ENCODE measurements at places on chromosomes 7 and 10.

GRCh38 chr7:128349466-128349825 is 5.7 kb upstream of the RBM28 start:
- no peak for DNase-seq

- no peak for DNase-seq
Observed at GRCh38 chr7:102125127-102125596, 161.5 kb upstream of the SH2B2 start.

DNA sequence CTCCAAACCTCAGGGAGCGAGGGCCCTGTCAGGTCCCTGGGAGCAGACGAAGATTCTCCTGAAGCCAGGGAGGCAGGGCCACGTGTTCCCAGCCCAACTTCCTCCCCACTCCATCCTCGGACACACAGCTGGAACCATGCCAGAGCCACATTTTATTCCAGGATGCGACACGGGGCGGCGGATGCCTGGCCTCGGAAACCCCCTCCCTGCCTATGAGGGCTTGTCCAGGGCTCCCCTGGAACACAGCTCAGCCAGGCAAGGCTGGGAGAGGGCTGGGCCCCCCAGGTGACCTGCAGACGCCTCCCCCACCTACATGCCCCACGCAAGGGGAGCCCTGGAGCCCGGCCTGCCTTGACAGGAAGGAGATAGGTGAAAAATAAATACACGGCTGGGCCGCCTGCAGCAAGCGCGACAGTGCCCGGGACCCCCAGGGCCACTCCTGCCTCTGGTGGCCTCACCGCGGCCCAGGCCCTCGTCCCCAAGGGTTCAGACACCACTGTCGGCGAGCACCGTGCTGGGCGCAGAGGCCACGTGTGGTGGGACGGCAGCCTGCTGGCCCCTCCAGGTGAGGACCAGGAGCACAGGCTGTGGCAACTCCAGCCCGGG is 21.5 kb downstream of the GET4 start:
- DNase-seq: no peak

- DNase-seq: no peak
Observed at GRCh38 chr7:151508991-151509390, 10.7 kb downstream of the RHEB start.

DNA sequence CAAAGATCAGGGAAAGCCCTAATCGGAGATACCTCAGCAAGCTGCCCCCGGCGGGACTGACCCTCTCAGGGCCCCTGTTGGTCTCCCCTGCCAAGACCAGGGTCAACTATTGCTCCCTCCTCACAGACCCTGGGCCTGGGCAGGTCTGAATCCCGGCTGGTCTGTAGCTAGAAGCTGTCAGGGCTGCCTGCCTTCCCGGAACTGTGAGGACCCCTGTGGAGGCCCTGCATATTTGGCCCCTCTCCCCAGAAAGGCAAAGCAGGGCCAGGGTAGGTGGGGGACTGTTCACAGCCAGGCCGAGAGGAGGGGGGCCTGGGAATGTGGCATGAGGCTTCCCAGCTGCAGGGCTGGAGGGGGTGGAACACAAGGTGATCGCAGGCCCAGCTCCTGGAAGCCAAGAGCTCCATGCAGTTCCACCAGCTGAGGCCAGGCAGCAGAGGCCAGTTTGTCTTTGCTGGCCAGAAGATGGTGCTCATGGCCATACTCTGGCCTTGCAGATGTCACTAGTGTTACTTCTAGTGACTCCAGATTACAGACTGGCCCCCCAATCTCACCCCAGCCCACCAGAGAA is 24.1 kb downstream of the TBATA start:
- DNase-seq: no peak

DNA sequence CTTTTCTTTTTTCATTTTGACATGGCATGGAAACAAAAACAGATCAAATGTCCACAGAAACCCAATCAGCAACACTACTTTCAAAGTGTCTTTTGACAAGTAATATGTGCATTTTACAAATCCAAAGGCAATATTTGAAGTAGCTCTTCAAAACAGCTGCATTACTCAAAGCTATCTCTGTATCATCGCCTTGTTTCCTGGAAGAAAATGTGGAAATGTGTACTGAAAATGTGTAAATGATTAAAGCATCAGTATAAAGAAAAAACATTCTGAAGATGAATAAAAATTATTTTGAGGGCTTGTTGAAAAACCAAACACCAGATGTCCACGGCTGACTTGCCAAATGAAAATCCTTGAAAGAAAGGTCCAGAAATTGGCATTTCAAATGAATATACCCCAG is 16.5 kb upstream of the ITGB8 start:
- DNase-seq: no peak

DNA sequence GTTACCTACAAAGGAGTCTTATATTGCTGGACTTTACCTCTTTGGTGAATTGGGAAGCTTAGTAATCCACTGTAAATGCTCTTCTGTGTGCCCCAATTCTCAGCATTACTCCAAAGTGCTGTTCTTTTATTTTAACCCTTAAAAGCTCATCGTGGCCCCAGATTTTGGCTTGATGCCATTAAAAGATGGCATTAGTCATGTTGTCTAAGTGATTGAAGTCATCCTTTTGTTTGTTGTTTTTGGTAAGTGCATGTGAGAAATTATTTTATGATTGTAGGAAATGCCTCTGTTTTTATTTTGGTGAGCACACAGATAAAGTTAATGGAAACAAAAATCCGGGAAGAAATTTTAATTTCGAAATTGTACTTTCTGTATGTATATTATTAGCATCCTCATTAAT is 82.5 kb upstream of the GATA3 start:
- no peak for DNase-seq

GRCh38 chr7:42617071-42617765 is 294.7 kb downstream of the C7orf25 start:
- no peak for DNase-seq

GRCh38 chr7:151925446-151926335 is 30.6 kb upstream of the GALNTL5 start:
- peak; percentile 54 for DNase-seq

- DNase-seq: no peak
Observed at GRCh38 chr10:14087566-14087965, 243.2 kb downstream of the FRMD4A start.

GRCh38 chr7:141012044-141012685 is 2.6 kb downstream of the MRPS33 start:
- DNase-seq: peak; percentile 38

- DNase-seq: no peak
Observed at GRCh38 chr10:17883621-17884020, 68.1 kb upstream of the SLC39A12 start.

- DNase-seq: no peak
Observed at GRCh38 chr10:97713339-97713825, at the start of gene MARVELD1. MARVELD1 (plus strand) TSS chr10:97713730; CDS start chr10:97713877, 147 bp downstream.

- no peak for DNase-seq
Observed at GRCh38 chr7:111041577-111041976, 49.4 kb upstream of the LRRN3 start.

DNA sequence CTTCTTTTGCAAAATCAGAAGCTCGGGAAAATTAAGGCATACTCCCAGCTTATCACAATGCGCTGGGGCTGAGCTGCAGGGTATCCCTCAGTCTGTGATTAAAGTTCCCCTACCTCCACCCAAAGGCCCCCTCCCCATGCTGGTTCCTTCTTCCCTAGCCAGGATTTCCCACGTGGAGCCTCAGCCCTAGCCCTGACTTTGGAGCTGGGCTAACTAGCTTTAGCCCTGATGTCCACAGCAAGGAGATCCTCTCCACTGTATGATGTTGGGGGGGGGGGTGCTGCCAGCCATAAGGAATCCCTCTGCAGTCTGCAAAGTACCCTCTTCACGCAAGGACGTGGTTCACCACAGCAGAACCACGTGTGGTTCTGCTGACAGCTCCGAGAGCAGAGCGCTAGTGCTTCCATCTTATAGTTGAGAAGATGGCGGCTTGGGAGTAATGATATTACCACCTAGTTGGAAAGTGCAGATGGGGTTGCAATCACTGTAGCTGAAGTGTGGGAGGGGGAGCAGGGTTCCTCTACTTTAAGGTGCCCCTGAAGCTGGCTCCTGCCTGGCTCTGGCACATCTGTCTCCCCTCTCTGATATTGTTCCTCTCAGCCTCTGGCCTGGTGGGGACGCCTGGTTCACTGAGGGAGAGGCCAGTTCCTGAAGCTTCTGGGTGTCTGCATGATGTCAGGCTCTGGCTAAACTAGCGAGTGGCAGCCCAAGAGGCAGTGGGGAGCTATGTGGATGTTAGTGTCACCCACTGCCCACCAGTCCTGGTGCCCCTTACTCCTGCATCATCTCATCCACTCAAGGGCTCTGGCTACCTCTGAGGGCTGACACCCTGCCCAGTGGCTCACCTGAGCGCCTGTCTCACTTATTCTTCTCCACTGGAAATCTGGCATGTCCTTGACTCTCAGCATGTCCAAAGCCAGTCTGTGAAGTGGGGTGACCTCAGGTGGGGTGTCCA is 270.7 kb downstream of the RPS24 start:
- DNase-seq: no peak

DNA sequence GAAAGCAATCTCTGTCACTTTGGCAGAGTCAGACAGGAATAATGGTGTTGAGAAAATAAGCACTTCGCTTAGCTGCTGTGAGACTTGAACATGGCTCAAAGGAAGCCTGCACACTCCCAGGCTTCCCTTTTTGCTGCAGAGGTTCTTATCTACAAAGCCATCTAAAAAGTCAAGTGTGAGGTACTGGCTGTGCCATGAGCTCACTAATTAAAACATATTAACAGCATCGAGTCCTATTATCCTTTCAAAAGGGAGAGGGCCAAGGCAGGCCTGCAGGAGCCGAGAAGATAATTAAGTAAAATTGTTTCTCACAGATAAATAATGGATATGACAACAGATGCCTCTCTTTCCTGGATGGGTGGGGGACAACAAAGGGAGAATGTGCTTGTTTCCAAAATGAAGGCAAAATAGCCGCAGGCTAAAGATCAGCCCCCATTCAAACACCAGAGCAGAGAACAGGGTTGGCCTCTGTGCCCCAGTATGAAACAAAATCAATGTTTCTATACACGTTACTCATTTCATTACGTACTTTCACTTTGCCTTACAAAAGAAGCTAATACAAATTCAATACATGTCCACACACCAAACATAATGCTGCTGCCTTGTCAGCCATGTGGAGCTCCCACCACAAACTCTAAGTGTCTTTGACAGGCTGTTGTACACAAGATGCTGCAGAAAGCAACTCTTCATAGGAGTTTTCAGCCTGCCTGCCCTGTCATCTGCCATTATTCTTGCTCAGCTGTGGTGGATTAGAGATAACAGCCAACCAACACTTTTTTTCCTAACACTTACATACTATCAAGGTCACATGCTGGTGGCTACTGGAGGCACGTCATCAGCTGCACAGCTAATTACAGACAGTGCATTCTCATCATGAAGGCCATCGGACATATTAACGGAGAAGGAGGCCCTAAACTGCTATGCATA is 55.3 kb downstream of the ELAPOR2 start:
- no peak for DNase-seq

DNA sequence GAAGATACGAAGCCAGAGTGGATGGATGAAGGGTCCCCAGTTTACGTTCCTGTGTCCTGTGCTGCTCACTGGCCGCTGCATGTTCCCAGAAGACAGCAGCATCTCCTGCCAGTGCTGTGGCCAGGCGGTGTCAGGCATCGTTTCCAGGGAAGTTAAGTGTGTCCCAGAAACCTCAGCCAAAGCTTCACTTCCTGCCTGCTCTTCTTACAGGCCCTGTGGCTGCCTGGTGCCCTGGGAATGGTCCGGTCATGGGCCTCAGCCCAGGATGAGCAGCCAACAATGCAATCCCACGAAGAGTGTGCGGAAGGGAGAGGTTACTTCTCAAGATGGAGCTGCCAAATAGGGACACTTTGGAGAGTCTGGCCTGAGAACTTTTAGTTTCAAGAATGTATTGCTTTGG is 99.7 kb upstream of the TARP start:
- no peak for DNase-seq

GRCh38 chr10:43124574-43125273 is 13.5 kb upstream of the CSGALNACT2 start:
- DNase-seq: no peak

DNA sequence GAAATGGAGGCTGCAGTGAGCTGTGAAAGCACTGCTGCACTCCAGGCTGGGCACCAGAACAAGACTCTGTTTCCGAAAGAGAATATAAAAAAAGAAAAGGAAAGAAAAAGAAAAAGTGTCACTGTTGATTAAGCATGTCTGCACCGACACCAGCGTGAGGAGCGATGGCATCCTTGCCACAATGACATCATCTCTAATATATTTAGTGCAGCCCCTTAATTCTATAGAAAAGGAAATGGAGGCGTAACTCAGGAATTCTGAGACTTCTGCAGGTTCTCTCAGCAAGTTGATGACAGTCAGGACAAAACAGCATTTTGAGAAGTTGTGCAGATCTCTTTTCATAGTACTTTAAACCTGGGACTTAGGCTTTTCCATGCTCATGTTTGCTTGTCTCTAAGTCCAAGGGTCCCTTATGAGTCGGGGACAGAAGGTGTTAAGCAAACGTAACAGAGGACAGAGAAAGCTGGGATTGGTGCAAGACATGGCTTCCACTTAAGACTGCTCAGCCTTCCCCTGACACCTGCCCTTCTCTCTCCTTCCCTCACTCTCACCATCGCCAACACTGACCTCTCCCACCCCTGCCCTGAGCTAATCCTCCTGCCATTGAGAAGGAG is 16.9 kb upstream of the ANKRD1 start:
- no peak for DNase-seq
